ENCODE measurements at places on chromosomes 1 and 21. TPM values are rescaled to one million over a fixed set of nuclear protein-coding genes. Genes with fewer than 3 reads are reported as not detected.

The INAVA gene
- total RNA-seq = 195 TPM

The LRRN2 gene
- total RNA-seq = 23.0 TPM

The CFHR5 gene
- not detected for total RNA-seq

The TMEM125 gene
- 52.4 TPM for total RNA-seq

The KRTAP12-2 gene
- not detected for total RNA-seq

The KNCN gene
- total RNA-seq = not detected

DNA sequence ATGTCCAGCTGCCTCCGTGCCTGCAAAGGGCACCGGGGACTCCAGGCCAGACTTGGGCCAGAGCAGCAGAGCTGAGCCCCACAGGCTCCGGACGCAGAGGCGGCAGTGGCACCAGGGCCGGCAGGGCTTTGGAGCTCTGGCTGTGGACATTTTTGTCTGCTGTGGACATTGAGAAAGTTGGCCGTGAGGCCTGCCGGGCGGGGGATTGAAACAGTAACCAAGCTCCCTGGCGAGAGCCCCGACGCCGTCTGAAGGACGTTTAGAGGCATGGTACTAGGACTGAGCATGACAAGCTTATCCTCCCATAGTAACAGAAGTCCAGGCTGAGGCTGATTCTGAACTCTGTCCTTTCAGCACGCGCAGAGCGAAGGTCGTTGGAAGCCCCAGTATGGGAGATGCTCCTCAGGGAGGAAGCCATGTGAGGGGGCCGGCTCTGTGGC is 323.8 kb downstream of the AMY1C start:
- DNase-seq = no peak

GRCh38 chr1:221626041-221626440 is 115.8 kb downstream of the DUSP10 start:
- DNase-seq = no peak

DNA sequence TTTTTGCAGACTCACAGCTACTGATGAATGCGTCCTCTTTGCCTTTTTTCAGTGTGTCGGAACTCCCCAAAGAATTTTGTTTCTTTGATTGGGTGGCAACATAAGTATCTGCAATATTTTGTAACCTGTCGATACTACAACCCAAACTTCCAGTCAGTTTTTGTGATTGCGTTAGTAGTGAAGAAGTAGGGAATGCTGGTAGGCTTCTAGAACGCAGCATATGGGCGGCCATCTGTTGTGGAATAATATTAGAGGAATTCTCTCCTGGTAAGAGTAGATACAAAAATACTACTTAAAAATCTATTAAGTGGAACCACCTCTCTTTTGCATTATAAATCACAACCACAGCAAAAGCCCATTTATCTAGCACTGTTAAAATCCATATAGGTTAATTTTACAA is 107.4 kb downstream of the LYST start:
- no peak for DNase-seq

GRCh38 chr1:247228133-247228532 is 27.7 kb upstream of the VN1R5 start:
- DNase-seq = no peak

GRCh38 chr1:69055194-69055593 is 512.5 kb upstream of the LRRC7 start:
- DNase-seq = no peak

DNA sequence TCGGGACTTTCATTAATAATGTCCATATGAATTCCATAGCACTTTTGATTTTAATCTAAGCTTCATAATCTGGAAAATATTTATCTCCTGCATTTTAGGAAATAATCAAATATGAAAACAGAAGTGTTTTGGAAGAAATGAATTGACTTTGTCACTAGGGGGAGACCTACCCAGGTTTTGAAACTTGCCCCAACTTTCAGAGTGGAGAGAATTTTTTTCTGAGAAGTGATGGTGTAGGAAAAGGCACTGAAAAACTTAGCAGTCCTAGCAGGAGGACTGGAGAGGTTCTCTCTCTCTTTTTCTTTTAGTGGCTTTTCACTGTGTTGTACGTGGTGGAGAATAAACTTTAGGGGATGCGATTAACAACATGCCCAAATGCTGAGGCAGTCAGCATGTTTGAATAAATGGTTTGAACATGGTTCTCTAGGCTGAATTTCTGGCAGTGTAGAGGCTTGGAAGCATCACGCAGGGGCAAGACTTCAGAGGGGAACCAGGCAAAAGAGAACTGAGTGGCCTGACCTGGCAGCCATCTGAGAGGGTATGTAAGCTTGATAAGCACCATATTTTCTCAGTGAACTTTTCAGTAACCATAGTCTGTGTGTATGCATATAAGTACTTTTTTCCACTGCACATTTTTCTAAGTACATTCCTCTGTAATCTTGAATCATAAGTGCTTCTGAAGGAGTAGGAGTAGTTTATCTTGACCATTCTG is 68.3 kb upstream of the NEK7 start:
- no peak for DNase-seq

DNA sequence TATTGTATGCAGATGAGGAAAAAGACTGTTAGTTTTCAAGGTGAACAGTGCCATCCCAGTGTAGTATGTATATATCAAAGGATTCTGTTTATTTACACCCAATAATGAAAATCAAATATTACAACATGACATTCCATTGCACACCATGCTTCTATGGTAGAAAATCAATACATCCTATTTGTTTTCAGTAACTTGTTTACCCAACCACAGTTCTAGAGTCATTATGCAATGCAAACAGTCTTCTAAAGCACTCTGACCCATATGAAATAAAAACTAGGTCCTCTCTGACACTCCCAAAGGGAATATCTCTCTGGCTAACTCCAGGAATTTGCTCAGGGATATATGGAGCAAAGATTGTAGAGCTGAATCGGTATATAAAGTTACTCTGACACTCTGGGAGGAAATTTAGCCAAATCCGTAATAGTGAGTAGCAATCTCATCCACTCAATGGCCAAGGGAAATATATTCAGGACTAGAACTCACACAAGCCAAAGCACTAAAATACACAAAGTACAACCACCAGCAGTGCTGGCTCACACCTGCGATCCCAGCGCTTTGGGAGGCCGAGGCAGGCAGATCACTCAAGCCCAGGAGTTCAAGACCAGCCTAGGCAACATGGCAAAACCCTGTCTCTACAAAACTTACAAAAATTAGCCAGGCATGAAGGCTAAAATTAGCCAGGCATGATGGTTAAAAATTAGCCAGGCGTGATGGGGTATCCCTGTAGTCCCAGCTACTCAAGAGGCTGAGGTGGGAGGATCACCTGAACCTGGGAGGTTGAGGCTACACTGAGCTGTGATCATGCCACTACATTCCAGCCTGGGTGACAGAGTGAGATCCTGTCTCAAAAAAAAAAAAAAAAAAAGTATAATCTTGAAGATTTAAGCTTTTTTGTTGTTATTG is 75.2 kb downstream of the RERE start:
- DNase-seq = no peak

GRCh38 chr1:9900142-9901043 is 9.7 kb downstream of the CTNNBIP1 start:
- DNase-seq = peak; percentile 83

- peak; percentile 71 for DNase-seq
These were observed 15.9 kb upstream of the BTG2 start for GRCh38 chr1:203289281-203289981.

DNA sequence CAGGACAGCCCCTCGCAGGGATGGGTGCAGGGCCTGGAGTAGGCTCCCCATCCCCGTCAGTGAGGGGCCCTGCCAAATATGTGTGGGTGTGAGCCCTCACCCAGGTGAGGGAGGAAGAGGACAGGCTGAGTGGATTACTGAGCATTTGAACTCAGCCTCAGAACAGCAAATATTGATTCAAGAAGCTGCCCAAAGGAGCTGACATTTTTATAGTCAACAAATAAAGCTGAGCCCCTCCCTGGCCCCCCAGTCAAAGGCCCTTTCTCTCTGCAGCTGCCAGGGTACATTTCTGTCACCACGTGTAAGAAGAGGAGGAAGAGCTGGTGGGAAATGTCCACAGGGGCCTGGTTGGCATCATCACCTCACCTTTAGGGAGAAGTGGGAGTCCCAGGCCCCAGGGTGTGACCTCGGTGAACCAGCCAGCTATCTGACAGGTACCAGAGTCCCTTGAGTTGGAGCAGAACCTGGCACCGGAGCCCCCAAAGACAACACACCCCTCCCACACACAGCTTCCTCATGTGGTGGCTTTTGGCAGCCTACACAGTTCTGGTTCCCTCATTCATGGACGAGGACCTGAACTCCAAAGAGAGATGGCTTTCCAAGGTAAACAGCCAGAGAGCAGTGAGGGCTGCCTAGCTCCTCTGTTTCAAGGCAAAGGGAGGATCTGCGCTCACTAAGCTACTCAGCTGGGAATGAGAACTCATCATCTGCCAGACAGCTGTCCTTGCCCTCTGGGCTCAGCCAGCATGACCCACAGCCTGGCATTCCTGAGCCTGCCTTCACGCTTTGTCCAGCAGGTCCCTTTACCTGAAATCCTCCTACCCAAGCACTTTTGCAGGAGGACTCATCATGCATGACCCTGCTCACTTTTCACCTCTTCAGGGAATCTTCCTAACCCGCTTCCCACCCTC is 43.0 kb upstream of the TENT5C start:
- DNase-seq = peak; percentile 55

GRCh38 chr1:23530747-23531561 is at the start of gene E2F2:
E2F2 (minus strand) TSS chr1:23531233; CDS start chr1:23530793, 440 bp downstream.
- DNase-seq = peak; percentile 90

DNA sequence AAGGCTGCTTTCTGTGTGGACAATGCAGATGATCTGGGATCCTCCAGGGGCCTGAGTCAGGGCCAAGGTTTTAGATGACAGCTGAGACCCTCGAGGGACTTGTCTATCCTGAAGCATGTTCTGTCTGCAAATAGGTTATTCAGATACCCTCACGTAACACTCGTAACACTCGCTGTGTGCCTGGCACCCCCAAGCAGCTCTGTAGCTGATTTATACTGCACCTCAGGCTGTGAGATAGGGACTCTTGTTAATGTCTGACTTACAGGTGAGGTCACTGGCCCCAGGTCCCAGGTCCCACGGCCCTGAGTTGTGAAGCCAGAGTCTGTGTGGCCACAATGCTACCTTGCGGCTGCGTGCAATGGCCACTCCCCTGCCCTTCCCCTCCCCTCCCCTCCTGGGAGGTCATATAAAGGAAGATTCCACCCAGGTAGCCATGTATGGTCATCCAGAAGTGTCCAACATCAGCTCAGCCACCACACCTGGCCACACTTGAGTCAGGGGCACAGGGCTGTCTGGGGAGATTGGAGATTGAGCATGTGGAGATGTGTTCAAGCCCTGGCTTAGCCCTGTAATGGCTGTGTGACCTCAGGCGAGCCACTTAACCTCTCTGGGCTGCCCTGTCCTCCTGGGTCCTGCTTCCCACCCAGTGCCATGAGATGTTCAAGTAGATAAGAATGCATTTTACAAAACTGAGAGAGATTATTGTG is 687.7 kb downstream of the MATN1 start:
- DNase-seq = no peak

GRCh38 chr21:34790834-34791233 is 122.0 kb downstream of the CLIC6 start:
- no peak for DNase-seq

- no peak for DNase-seq
These were observed 47.1 kb downstream of the DYRK1A start for GRCh38 chr21:37413553-37414291.

GRCh38 chr1:175864183-175864582 is 120.8 kb upstream of the TNR start:
- DNase-seq = no peak

DNA sequence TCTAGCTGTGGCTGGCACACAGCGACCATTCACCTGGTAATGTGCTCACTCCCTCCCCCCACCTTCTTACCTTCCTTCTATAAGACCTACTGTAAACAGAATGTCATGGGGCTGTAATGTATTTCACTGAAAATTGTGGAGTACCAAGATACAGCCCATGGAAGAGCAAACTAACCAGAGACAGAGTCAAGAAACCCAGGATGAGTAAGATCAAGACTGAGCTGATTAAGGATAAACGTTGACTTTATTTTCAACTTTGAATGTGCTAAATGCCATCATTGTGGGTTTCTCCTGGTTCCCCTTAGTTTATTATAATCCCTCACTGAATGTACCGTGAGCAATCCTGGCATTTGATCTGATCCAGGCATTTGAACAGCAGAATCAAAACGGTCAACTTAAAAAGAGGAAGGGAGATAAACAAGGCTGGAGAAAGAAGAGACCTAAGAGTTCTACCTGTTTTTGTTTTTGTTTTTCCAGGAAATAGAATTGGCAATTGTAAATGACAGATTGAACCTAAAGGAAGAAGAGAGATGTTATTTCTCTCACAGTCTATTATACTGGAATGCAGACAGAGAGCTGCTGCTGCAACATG is 16.1 kb upstream of the ATP1B1 start:
- no peak for DNase-seq

DNA sequence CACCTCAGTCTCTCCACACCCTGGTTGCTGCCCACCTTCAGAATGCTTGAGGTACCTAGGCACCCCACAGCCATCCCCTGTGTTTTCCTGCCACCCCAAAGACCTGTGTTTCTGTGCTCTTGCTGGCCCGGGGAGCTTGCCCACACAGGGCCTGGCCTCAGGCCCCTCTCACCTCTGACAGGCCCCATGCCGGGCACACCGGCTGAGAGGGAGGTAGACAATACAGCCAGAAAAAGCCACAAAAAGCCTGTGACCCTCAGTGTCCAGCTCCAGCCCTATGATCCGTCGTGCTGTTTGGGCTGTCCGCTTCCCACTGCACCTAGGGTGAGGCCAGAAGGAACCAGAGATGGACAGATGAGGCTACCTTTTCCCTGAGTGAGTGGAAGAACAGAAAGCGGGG is 11.4 kb downstream of the SEMA6C start:
- no peak for DNase-seq

DNA sequence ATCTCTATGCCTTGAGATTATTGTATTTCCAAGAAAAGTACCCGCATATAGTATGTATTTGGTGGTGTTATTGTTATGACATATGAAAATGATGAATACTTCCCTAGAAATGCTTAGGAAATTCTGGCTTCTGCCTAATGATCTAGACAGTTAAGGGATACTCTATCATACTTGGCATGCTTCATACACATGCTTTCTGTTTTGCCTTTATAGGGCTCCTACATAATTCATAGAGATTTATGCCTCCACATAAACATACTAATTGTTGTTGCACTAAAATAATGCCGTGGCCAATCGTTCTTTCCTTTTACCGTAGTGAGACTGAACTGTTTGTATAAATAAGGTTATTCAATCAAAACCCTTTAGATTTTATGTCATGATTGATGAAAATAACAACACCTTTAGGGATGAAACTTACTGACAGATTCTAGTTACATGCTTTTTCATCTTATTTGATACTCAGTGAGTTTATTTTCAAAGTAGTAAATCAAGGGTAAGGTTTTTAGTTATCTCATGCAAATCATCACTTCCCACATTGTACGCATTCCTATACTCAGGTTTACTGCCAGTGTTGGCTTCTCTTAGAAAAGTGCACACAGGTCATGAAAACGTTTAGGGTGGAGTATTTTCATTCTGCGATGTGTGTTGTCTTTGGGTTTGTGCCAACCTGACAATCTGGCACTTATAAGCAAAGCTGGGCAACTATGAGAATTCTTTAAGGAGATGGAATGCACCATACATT is 40.5 kb upstream of the SCYL3 start:
- peak; percentile 35 for DNase-seq

- no peak for DNase-seq
These were observed 4.3 kb downstream of the GPR153 start for GRCh38 chr1:6256645-6257044.

- no peak for DNase-seq
These were observed 3.8 kb downstream of the CA14 start for GRCh38 chr1:150261367-150261766.
